Left hindlimb (tissue), 1 donor: ENCODE measurements at places on chromosomes 11 and 22.

GRCh38 chr11:114132417-114132816 is 72.9 kb downstream of the ZBTB16 start:
- no peak for DNase-seq

GRCh38 chr11:61334434-61335354 is 1.7 kb downstream of the TKFC start:
- DNase-seq: no peak

DNA sequence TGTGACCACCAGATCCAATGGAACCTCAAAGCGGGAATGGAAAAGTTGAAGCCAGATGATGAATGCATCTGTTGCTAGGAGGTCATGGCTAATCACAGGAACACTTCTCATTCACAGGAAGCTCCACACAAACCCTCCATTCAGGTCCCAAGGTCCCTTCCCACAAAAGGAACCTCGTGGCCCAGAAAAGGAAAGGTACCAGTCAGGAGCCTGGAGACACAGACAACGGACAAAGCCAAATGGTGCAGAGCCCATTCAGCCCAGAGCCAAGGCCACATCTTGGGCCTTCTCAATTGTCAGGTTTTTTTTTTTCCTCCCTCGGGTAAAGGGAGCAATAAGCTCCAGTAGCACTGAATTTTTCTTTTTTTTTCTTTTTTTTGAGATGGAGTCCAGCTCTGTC is 87.0 kb downstream of the FAM168A start:
- DNase-seq: no peak

DNA sequence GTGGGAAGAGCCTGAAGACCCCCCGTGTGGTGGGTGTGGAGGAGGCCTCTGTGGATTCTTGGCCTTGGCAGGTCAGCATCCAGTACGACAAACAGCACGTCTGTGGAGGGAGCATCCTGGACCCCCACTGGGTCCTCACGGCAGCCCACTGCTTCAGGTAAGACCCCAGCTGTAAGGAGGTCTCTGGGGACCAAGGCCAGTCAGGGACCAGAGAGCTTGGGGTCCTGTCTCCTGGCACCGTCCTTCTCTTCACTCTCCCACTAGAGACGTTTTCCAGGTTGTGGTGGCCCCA is 24.9 kb upstream of the SMIM35 start:
- DNase-seq: no peak

DNA sequence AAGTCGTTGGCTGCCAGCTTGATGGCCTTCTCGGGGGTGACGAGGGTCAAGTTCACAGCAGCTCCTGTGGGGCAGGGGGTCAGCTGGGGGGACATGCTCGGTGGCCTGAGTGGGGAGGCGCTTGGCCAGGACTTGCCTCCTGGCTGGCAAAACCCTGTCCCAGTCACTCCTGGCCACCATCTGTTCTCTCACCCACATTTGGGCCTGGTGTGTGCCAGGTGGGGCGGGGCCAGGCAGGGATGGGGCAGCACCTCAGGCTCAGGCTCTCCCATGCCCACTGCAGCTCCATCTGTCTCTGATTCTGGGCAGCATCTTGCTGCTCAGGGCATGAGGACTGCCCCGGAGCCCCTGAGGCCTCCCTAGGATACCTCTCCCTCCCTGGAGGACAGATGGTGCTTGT is 3.7 kb upstream of the CEND1 start:
- no peak for DNase-seq
